Right hindlimb (tissue), 1 donor: ENCODE measurements at places on chromosomes 2 and 18.

GRCh38 chr2:171922230-171923022 is at the start of gene HAT1:
Gene HAT1, plus strand, starts transcription at chr2:171922461. Its CDS starts 40 bp downstream, at chr2:171922501.
- DNase-seq = peak; percentile 99

DNA sequence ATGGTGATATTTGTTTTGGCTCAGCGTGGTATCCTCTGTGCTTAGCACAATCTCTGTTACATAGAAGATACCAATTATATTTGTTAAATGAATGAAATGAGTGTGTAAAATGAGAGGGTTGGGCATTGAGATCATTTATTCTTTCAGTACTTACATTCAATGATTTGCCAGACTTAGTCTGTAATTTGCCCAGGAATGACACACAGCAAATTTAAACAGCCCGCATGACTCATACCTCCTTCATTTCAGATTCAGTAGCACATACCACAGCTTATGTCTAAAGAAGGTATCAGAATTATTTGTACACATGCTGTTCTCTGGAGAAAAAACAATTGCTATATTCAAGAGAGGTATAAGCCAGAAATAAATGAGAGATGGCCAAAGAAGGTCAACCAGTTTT is 37.0 kb downstream of the KLHL14 start:
- no peak for DNase-seq

DNA sequence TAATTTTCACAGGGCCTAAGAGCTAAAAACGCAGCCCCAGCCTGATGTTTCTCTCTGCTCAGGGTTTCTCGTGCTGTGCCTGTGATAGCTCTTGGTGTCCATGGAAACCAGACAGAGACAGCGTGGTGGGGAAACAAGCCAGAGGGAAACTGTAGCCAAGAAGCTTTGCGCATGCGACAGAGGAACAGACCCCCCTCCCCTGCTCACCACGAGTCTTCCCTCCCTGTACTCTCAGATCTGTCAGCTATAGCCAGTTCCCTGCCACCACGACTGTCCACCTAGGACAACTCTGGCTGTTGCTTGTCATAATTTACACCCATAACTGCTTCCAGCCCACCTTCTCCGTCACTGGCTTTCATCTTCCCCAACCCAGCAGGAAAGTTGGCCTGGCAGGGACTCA is 13.2 kb upstream of the DNAJC27 start:
- peak; percentile 94 for DNase-seq

DNA sequence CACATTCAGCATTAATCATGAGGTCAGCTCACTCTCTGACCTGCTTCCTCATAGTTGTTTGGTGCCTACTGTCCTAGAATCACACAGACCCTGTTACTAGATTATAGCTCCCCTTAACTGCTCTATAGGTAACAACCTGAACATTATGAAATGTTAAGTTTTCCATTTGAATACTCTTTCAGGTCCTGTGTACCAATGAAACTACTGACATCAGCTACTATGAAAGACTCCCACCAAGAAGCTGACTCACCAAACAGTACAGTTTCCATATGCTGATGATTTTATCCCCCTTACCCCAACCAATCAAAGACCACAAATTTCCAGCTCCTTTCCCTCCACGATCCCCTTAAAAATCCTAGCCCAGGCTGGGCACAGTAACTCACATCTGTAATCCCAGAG is 56.3 kb downstream of the SRBD1 start:
- DNase-seq = no peak

- DNase-seq = no peak
Observed at GRCh38 chr2:12619975-12620374, 96.8 kb upstream of the TRIB2 start.

GRCh38 chr2:56754627-56755026 is 570.8 kb downstream of the CCDC85A start:
- DNase-seq = no peak

GRCh38 chr2:99597616-99598015 is 107.8 kb upstream of the REV1 start:
- DNase-seq = peak; percentile 54

DNA sequence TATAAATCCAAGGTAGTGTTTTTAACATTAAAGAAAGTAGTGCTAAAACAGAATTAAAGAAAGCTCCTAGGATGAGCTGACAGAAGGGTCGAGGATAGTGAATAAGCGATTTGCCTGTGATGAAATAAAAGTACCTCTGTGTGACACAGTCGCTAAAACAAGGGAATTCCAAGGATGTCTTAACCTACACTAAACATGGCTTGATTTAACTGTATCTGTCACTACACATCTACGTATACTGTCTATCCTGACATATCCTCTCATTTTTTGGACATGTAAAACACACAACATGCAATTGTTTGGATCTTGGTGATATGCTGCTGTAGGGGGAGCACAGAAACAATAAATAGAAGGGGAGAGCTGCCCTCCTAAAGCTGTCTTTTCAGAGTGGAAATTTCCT is 580.8 kb upstream of the SLC8A1 start:
- no peak for DNase-seq

DNA sequence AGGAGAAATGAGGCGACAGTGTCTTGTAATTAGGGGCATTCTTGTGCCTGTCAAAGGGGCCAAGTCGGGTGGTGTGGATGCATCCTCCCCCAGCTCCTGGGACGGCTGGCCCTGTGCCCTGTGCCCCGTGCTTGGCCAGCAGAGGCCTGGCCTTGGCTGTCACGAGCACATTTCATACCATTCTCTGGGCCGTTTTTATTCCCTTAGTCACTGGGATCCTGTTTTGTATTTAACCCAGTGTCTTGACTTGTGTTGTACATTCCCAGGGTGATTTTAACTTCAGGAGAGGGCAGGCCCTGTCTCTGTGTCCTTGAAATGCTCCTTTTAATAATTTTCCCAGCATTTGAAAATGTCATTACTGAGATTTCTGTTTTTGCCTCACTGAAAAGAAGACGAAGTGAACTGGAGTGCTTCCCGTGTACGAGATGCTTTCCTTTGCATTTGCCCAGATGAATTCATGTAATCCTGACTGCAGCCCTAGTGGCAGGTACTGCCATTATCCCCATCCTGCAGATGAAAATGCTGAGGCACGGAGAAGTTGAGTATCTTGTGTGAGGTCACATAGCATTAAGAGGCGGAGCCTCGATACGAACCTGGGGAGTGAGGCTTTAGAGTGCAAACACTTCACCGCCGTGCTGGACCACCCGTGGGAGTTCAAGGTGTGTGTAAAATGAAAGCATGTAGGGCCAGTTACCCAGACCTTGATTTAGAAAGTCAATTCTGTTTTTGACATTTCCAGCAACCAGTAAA is 57.0 kb downstream of the SH3RF3 start:
- DNase-seq = no peak

- peak; percentile 48 for DNase-seq
Observed at GRCh38 chr2:218569038-218569431, 396 bp downstream of the CNOT9 start.

DNA sequence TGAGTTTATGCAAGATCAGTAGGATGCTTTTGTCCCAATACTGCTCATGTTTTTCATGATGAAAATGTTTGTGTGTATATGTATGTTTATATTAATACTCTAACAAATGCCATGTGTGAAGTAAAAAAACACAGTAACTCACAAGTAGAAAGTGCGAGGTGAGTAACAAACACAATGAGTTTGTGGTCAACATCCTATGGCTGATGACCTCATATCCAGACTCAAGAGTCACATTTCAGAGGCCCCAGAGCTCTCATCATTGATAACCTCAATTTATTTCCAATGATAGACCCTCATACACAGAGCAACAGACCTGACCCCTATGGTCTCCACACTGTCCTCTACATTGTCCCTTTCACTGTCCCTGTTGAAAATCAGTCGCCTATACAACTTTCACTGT is 34.5 kb downstream of the ZNF519 start:
- DNase-seq = no peak

DNA sequence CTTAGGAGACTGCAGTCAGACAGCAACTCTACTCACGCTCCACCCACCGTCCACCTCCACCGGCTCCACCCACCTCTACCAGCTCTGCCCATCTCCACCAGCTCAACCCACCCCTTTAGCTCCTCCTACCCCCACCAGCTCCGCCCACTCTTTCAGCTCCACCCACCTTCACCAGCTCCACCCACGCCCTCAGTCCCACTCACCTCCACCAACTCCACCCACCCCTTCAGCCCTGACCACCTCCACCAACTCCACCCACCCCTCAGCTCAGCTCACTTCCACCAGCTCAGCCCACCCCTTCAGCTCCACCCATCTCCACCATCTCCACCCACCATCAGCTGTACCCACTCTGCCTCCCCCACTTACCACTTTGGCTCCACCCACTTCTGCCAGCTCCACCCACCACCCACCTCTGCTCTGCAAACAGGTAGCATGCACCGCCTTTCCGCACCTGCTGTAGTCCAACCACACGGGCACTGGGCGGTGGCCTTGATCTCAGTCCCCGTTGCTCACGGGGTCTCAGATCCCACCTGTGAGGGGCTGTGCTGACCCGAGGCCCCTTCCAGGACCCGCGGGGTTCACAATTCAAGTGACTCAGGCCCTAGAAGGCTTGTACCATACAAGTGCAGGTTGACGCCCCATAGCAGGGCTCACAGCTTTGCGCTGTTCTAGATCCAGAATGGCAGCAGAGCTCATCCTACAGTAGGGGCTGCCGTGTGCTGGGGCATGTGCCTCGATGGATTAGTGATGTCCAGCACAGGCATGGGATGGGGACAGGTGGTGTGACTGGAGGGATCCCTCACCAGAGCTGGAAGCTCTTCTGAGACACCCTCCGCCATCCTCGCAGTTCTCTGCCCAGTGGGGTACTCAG is 77.2 kb upstream of the OTOS start:
- DNase-seq = no peak
